Mammary epithelial cell (primary cell): ENCODE measurements at places on chromosomes 2 and 18.

DNA sequence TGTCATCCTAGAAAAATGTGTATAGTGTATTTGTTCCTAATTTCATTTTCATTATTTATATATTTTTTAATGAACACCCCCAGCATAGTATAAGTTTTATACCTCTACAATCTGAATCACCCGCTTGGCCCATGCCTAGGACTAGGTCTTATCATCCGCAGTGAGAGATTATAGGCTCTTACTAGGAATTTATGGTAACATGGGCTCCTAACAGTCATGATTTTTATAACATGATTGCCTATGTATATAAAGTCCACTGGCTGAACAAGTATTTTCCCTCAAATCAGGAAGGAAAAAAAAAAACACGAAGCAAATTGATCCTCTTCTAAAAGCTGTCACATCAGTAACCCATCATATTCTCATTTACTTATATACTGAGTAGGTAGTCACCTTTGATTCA, 666.1 kb upstream of the NRXN1 start:
- no peak for DNase-seq

DNA sequence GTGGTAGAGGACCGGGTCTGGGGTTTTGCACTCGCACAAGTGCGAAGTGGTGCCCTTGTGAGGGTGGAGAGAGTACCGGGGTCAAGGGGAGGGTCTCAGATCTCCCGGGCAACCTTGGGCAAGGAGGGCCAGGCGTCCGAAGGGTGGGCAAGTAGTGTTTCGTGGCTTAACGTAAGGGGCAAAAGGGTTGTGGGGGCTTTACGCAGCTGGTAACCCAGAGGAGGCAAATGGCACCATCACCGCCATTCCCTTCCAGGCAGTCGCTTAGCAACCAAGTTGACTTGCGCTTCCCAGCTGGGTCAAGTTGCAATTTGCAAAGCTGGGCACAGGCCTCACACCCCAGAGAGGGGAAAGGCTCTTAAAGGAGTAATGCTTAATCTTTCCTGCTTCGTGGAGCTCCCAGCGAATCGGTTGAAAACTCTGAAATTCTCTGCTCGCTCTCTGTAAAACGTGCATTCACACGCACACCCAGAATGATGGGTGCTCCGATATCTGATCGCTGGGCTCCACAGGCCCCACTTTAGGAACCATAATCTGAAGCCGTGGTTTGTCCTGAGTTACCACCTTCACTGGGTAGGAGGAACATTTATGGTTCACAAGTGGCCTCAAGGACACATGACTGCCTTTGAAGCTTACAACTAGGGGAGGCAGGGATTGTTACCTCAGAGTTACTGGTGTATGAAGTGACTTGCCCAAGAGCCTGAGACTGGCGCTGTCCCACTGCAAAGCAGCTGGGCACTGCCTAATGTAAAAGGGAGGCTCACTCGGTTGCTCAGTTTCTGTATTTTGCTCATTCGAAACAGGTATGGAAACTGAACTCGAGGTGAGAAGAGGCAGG, 127.9 kb downstream of the UXS1 start:
- no peak for DNase-seq

DNA sequence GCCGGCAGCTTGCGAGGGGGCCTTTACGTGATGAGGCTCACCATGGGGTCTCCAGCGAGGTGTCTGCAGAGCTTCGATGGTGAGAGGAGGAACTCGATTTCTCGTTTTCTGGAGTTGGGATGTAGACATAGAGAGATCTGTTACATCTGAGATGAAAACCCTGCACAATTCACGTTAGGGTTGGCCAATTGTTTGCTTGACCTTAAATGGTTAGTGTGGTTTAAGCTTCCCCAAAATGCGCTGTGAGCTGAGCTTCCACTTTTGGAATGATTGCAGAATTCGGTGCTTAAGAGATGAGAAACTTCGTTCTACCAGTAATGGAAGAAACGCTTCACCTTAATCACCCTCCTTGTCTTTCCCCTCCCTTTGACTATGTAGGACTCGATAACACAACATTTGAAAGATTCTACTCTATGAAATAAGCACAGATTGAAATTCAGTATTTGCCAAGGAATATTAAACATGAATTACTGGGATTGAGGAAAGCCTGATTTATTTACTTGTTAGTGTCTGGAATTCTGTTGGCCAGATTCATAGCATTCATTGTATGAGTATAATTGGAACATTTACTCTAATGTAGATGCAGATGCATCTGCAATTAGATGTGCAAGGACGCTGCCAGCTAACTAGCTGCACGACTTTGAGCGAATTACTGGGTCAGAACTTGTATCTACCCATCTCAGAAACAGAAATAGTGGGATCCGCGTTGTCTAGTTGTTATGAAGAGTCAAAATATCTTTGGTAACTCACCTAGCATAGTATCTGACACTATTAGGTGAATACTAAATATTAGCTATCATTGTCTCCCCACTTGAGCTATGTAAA, 1.6 kb upstream of the KLF7 start:
- DNase-seq = peak; percentile 57

DNA sequence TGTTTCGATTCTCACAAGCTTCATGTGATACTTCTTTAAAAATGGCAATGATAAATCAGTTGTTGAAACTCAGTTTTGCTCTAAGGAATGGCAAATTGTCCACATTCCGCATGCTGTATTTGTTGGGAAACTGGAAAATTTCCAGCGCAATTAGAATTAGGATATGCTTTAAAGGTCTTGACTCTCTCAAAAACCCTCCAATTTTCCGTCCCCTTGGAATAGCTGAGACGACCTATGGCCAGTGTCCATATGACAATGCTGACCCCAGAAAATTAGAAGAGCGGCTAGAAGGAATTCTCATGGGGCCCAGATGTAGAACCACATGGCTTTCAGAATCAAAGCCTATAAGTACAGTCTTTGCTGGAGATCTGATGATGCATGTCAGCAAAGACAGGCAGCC, 170.8 kb downstream of the TMEM18 start:
- DNase-seq = no peak

DNA sequence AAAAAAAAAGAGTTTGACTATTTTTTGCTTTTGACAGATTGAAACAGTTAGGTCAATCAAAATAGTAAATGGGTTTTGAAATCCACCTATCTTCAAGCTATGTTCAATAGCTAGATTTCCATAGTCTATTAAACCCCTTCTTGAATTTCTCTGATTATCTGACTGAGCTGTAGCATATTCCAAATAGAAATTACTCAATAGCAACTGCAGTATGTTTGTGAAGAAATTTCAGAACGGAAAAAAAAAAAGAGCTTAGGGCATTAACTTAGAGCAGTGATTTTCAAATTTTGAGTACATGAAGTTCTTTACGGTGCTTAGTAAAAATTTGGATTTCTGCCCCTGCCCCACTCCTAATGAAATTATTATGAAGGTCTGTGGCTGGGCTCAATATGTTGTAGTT, 432.3 kb downstream of the LRP1B start:
- no peak for DNase-seq

GRCh38 chr2:149597050-149597667, 9.6 kb upstream of the MMADHC start:
- DNase-seq = no peak

GRCh38 chr2:180122874-180123273, 115.8 kb upstream of the CWC22 start:
- DNase-seq = peak; percentile 84

DNA sequence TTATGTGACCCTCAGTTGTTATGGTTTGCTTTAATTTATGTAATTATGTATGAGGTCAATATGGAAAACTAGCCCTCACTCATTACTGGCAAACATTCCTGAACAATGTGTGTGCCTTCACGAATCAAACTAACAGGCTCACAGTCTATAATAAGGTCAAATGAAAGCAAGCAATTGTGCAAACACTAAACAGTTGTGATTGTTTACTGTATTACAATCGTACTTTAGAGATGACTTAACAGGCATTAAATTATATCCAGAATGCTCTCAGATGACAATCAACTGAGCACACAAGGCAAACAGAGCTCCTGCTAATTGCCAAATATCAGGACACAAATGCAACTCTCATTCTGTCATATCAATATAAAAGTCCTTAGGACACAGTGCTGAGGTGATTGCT, 29.5 kb downstream of the COL5A2 start:
- peak; percentile 26 for DNase-seq

- no peak for DNase-seq
These were observed 399.0 kb upstream of the ID2 start for GRCh38 chr2:8282858-8283252.
